Activated CD4-positive, CD25-positive, alpha-beta regulatory T cell (primary cell): ENCODE measurements at places on chromosomes 4 and X.

DNA sequence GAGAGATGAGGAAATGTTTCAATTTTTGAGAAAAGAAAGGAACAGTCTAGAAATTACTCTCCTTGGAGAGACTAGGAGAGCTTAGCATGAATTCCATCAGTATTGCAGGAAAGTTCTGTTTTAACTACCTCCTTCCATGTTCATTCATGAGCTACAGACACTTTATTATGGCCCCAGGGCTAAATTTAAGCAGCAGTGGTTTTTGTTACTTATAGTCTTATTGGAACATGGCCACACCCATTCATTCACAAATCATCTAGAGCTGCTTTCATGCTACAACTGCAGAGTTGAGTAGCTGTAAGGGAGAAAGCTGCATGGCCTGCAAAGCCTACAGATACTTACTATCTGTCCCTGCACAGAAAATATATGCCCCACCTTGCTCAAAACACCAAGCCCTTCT lies 81.7 kb downstream of the SHISA3 start:
- no peak for DNase-seq

DNA sequence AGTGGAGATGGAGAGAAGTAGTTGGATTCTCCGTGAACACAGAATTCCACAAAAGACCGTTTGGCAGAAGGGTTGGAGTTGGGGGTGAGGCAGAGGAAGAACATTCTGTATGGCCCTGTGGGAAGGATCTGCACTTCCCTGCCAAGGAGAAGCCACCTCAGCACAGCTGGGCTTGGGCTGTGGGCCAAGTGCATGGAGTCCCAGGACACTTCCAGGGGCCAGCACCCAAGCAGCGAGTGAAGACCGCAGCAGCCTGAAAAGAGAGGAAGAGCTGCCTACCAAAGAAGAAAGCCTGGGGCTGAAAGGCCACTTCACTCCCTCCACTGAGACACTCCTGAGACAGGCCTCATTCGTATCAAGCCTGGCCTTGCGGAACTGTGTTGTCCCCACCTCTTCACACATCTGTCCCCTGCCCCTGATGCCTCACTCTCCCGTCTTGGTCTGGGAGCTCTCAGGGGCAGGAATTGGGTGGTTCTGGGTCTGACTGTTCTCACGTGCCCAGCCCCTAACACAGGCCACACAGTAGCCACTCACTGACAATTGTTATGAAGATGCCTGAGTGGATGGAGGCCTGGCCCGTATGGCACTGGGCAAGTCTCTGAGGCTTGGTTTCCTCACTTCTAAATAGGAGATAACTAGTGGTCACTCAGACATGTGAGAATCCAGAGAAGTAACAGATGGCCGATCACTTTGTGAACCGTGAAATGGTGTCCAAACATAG lies 3.3 kb upstream of the AWAT2 start:
- DNase-seq = no peak

- DNase-seq = no peak
Measured at GRCh38 chr4:109723110-109723509, 6.8 kb downstream of the PLA2G12A start.

GRCh38 chr4:81850701-81851100 lies 379.0 kb upstream of the RASGEF1B start:
- DNase-seq = no peak

DNA sequence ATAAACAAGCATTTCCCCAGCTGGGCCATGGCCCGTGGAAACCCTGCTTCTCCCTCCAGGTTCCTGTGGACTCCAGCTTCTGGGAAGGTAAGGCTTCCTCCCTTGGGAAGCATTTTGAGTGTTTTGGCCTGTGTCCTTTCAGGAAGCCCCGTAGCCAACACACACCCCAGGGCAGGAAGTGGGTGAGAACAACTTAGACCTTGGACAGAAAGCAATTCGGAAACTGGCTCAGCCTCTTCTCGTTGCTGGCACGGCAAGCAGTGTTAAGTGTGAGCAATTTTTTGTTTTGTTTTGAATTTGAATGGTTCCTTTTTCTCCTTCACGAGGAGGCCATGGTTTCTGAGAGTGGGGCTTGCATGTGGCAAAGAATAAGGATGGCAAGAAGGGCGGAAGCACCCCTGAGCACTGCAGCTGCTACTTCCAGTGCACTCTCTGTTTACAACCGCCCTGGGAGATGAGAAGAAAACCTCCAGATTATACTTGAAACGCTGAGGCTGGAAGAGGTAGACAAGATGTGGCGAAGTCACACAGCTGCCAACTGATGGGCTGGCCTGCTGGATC lies 14.1 kb upstream of the CYTL1 start:
- DNase-seq = no peak

- DNase-seq = no peak
Measured at GRCh38 chrX:124369722-124370121, 23.4 kb downstream of the SH2D1A start.

DNA sequence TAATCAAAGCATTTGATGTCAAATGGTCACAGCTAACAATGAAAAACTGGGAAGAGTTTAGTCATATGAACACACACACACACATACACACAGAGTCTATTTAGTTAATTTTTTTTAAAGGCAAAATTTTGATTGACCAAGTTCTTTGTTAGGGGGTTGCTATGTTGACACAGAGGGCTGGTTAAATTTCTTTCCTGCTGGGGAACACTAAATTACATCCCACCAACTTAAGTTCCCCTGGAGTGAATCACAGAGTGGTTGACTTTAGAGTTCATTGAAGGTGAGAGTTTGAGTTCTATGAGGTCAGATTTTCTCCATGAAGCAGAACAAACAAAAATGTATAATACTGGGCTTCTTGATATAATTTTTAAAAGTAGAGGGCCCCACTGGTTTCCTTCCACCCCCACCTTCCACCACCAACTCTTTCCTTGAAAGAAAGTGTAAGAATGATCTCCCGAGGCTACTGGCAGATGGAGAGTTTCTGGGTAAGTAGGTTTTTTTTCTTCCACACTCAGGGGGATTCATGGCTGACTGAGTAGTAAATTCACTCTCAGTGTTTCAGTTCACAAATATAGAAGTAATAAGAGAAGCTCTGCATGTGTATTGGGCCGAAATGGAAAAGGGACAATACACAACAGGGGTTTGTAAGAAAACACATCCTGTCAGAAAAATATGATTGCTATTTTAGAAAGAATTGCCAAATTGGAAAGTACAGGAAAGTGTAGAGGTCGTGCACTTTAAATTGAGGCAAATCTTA lies 917.0 kb upstream of the LCORL start:
- DNase-seq = no peak

DNA sequence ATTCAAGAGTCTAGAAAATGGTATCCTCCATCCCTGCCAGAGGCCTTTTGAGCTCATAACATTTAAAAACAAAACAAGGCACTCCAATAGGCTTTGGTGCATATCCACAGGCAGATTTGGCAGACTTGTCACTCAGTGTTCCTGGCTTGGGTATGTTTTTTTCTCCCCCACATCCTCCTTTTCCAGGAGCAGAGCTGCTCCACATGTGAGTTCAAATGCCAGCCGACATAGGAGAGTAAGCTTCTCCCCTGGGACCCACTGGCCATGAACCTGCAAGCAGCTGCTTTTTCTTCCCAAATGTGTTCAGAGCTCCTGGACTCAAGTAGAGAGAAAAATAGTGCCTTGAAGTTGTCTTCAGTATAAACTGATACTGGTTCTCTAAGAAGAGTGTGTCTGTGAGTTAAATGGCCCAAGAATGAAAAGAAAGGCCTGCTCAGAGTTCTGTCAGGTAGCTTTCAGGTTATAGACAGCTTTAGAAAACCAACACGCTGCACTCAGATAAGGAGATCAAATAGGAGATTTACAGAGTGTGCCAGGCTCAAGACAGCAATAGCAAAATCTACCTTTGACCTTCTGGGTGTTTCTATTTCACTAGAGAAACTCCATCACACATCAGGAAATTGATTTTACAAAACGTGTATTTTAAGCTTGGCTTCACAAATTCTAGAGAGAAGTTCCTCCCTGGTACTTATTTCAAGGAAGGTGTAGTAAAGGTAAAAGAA lies 162.5 kb upstream of the GALNT7 start:
- DNase-seq = no peak
